ENCODE measurements at places on chromosomes 3 and 15.

DNA sequence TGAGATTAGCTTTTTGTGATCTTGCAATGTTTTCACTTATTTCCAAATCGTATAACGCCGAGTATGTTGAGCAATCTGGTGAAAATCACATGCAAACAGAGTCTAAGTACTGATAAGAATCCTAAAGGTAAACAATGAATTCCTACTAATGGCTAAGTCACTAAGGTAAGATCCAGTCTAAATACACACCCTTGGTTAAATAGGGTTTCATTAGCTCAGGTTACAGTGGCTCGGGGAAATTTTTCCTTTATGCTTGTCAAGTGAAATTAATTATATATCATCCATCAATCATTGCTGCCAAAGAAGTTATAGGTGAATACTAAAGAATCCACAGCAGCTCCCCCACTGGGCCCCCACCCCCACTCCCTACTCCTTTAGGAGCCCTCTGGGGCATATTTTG is 139.3 kb downstream of the SOX2 start:
- DNase-seq, result no peak

DNA sequence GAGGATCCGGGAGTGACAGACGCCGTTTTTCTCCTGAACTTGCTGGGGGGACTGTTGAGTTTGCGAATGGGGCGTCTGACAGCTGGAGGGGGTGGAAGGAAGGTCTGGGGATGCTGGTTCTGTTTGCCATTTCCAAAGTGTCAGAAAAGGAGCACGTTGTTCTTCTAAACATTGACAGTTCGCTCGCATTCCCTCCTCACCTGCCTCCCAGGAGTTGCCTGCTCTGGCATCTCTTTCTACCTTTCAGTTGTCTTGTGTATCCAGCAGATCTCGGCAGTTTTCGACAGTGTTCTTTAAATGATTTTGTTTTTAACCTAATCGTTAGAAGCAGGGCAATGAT is 829 bp downstream of the SELENOT start:
- DNase-seq, result no peak

- no peak for DNase-seq
These were observed 8.6 kb downstream of the GPR15 start for GRCh38 chr3:98540346-98540745.

- no peak for DNase-seq
These were observed 299.8 kb upstream of the DNAJC19 start for GRCh38 chr3:181289306-181289705.

GRCh38 chr3:11662392-11662990 is 18.8 kb upstream of the VGLL4 start:
- DNase-seq, result no peak

DNA sequence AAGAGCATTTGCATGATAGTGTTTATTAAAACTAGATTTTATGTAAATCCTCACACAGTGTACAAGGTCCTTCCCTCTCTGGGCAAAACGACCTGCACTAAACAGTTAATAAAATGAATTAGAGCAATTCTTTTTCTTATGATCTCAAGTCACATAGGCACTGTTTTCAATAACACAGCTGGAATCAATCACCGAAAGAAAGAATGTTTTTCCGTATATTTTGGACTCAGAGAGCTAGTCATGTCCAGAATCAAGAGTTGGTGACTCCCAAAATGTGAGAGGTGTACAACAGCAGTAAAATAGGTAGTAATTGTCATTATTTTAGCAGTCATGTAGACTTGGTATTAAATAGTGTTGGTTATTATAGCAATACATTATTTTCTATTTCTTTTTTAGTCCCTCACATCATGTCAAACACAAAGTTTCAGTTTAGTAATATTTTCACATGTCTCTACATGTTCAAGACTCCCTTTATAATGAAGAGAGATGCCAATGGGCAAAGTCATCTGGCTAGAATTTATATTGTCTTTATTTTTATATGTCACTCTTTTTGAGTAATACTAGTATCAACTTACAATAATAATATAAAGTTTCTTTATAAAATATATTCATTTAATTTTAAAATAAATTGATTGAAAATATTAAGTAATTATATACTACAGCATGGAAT is 448.6 kb upstream of the CDIN1 start:
- DNase-seq, result no peak

DNA sequence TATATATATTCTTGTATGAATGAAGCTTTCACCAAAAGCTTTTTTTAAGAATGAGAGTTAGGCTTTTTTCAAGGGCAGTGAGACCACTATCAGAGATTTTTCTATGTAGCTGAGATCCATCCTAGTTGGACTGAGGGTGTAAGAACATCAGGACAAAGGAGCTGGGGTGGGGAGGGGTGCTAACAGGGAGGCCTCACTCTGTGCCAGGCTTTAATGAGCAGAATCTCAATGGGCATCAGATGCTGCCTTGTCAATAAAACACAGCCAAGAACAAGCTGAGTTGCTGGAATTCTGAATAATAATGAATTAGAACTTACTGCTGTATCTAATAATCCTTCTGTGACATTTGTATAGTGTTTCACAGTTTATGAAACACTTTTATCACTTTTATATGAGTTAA is 41.4 kb upstream of the USP3 start:
- DNase-seq, result no peak

DNA sequence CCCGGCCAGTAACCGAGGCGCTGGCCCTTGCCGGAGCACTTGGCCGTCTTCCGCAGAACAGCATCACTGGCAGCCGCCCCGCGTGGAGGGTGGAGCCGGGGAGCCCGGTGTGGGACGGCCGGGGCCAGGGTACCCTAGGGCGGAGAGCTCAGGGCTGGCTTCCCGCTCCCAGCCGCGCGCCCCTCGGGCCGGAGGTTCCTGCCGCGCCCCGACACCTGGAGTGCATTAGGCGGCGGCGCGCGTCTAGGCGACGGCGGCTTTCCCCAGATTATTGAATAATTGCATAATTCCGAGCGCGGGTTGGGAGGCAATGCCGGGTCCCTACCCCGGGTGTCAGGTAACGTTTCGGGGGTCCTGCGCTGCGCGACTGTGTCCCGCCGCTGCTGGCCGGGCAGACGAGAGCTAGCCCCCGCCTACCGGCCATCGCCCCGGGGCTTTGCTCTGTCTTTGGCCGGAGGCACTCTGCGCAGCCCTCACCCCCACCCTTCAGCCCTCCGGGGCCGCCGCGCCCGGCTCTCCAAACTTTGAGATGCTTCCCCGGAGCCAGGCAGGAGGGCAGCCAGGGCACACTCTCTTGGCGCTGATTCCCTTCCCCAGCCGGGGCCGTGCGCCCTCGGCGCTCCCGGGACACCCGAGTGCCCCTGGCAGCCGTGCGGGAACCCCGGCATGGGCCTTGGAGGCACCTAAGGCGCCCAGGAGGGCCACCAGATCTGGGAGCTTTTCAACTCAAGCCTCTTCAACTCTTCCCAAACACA is 749 bp downstream of the ITGA11 start:
- DNase-seq, result no peak

DNA sequence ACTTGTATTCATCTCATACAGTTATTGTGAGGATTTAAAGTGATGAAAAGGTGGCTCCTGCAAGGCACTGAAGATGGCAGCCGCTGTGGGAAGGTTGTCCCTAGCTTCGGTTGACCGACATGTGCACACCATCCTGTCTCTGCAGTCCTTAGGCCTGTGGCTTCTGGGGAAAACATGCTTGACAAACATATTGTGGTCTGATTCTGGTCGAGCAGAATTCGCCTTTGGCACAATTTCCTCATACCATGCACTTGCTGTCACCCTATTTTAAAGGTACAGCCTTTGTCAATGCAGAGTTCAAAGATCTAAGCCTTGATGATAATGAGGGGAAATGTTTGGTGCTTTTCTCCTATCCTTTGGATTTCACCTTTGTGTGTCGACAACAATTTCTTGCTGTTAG is 50.9 kb downstream of the PRICKLE2 start:
- no peak for DNase-seq

- DNase-seq, result no peak
These were observed 493.6 kb upstream of the AGTR1 start for GRCh38 chr3:148204131-148204530.

GRCh38 chr3:62892045-62892444 is 16.8 kb upstream of the CADPS start:
- DNase-seq, result no peak

DNA sequence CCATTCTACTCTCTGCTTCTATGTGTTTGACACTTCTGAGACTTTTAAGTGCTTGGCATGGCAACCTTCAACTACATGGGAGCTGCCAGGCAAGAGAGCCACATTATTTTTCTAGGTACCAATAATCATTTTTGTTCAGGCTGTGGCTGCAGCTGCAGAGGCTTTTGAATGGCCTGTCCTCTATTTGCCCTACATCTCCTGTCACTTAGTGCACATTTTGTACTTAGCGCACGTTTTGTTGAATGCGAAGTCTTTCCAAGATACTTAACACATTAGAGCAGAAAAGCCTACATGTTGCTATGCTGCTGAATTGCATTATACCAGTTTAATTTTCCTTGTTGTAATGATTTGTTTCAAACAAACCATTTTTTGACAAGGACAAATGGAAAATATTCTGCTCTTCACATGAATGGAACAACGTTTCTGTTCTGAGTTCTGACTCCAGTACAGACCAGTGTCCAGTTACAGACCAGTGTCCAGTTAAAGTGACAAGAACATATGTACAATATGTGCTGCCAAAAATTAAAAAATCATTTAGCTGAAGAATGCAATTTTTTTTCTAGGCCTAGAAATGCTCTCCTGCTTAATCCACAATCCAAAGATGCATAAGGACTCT is 113.9 kb downstream of the ABI3BP start:
- DNase-seq, result no peak

- no peak for DNase-seq
These were observed 5.3 kb downstream of the IGF1R start for GRCh38 chr15:98653686-98654085.

- no peak for DNase-seq
These were observed 482 bp upstream of the OGG1 start for GRCh38 chr3:9749296-9749644.

DNA sequence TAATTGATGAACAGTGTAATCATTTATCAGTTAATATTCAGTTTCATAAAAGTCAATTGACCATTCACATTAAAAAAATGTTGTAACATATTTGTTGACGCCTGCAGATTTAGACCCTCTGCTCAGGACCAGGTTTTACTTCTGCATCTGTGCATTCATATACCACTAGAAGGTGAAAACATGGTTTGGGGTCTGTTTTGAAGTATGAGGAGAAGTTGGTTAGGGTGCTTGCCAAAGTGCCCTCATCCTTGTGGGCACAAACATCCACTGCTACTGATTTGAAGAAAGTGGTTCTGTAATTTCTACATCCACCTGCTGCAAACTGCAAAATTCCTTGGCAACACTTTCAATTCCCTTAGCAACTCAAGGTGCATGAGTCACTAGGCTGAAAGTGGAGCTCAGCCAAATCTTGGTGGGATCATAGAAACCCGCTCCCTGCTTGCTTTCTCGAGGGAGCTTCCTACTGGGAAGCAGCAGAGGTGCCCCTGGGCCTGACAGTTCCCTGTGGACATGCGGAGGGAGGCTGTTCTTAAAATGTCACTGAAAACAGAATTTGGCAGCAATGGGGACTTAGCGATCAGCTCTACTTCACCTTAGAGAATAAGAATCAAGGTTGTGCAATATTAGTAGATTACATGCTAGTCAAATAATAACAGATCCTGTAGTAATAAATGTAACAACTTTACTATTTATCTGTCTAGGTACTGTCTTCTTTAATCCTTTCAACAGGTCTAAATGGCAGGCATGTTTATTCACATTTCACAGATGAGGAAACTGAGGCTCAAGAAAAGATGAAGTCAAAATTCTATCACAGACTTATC is 301.0 kb upstream of the TBL1XR1 start:
- no peak for DNase-seq

DNA sequence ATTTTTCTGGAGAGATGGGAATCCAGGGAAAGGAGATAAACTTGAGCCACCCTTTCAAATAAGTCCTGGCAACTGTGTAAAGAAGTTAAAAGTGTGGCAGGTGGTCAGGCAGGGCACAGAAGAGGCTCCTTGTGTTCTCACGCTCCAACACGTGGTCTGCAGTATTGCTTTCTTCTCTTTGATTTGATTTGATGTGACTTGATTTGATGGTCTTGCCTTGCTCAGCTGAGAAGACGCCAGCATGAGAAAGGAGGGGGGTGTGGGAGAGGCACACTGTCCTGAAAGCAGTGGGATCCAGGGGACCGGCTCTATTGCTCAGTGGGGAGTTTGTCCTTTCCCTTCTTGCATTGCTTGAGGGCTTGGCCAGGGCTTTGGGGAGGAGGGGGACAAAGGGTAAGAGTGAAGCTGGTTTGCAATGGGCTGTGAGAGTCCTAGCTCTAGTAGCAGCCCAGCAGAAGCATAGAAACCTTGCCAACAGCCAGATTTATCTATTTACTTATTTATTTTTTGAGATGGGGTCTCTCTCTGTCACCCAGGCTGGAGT is 25.7 kb upstream of the NEO1 start:
- no peak for DNase-seq

Measured in renal pelvis (tissue), 12 donors.